ENCODE measurements at places on chromosomes 7 and 10. TPM values are rescaled to one million over a fixed set of nuclear protein-coding genes. Genes with fewer than 3 reads are reported as not detected.

GRCh38 chr10:85734791-85735190, 631.8 kb downstream of the GRID1 start:
- no peak overlapping the region for H3K27ac ChIP-seq
- no peaks in the 10 kb centered on the region for H3K4me1 ChIP-seq
- H3K4me3 ChIP-seq: no peak overlapping the region
- H3K36me3 ChIP-seq: no peaks in the 10 kb centered on the region
- DNase-seq: no peak

DNA sequence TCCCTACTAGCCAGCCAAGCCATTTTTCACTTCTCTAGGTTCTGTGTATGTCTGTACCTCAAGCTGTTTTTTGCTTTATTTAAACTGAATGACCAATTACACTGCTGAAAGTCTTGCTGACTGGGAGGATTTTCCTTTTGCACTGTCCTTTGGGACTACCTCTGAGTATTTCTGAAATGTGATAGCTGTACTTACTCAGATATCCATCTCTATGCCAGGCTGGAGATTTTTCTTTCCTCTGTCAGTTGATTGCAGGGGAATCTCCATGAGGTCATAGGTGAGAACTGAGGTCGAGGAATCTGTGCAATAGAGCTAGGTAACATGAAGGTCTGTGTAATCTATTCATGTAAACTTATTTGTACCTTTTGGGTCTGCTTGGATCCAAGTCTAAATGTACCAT, 38.9 kb upstream of the ANKRD1 start:
- no peak for DNase-seq
- no peak overlapping the region for H3K27ac ChIP-seq
- H3K36me3 ChIP-seq: no peaks in the 10 kb centered on the region
- no peaks in the 10 kb centered on the region for H3K4me1 ChIP-seq
- H3K4me3 ChIP-seq: no peak overlapping the region
- peaks cover 3% of the 10 kb centered on the region for H3K27me3 ChIP-seq

GRCh38 chr10:77286531-77287508, 350.8 kb downstream of the KCNMA1 start:
- H3K4me3 ChIP-seq: no peak overlapping the region
- H3K4me1 ChIP-seq: no peaks in the 10 kb centered on the region
- peaks cover 16% of the 10 kb centered on the region for H3K27me3 ChIP-seq
- DNase-seq: peak; percentile 44

DNA sequence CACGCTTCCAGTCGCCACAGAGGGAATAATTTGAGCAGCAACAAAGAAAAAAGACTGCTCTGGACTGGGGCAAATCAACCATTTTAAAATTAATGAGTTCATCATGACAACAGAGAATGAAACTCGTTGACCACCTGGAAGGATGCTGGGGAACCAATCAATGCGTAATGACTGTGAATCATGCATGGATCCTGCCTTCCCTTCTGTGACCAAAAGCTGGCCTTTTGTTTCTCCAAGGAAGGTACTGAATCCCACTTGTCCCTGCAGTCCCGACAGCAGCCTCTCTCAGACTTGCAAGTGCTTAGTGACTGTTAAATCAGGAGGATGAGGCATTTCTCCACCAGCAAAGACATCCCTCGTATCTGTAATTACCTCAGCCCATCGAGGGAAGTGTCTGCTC, 68.0 kb upstream of the TNS3 start:
- H3K4me1 ChIP-seq: no peaks in the 10 kb centered on the region
- H3K36me3 ChIP-seq: no peaks in the 10 kb centered on the region
- H3K27ac ChIP-seq: no peak overlapping the region

AKR1D1 gene
- total RNA-seq: not detected

- no peak for DNase-seq
- no peaks in the 10 kb centered on the region for H3K4me1 ChIP-seq
- no peaks in the 10 kb centered on the region for H3K36me3 ChIP-seq
Measured at GRCh38 chr7:47611045-47611511, 29.2 kb upstream of the TNS3 start.

- H3K36me3 ChIP-seq: no peaks in the 10 kb centered on the region
- no peak overlapping the region for H3K4me3 ChIP-seq
- no peaks in the 10 kb centered on the region for H3K4me1 ChIP-seq
- no peak for DNase-seq
- H3K27ac ChIP-seq: no peak overlapping the region
Measured at GRCh38 chr7:127189074-127189473, 63.7 kb downstream of the GRM8 start.

ELAPOR2 gene
- total RNA-seq: not detected

GRCh38 chr10:79275431-79275851, 71.8 kb upstream of the PPIF start:
- no peak overlapping the region for H3K27ac ChIP-seq
- peaks cover 9% of the 10 kb centered on the region for H3K4me1 ChIP-seq
- DNase-seq: no peak
- no peak overlapping the region for H3K4me3 ChIP-seq
- H3K27me3 ChIP-seq: no peaks in the 10 kb centered on the region

DNA sequence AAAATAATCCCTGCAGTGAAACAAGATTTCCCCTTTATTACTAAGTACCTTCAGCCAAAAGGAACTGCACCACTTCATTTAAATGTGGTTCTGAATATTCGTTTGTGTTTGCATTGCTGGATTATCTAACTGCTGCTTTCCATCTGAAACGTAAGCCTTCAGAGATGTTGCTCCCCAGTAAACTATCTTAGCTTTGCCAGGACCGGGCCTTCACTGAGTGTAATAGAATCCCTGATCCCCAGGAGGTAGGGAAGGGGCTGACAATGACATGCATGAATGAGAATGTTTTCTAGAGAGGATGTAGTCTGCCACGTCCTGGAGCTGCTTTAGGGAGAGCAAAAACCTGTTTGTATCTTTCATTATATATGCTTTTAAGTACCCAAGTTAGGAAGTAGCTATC, 19.5 kb upstream of the INSYN2A start:
- H3K36me3 ChIP-seq: no peaks in the 10 kb centered on the region
- H3K4me1 ChIP-seq: peaks cover 3% of the 10 kb centered on the region
- H3K4me3 ChIP-seq: no peak overlapping the region
- H3K27ac ChIP-seq: no peak overlapping the region
- no peaks in the 10 kb centered on the region for H3K27me3 ChIP-seq

GRCh38 chr7:988426-988911, 5.5 kb downstream of the CYP2W1 start:
- no peaks in the 10 kb centered on the region for H3K36me3 ChIP-seq
- no peaks in the 10 kb centered on the region for H3K27me3 ChIP-seq
- H3K4me3 ChIP-seq: no peak overlapping the region
- no peak for DNase-seq
- no peak overlapping the region for H3K27ac ChIP-seq
- H3K4me1 ChIP-seq: no peaks in the 10 kb centered on the region

DNA sequence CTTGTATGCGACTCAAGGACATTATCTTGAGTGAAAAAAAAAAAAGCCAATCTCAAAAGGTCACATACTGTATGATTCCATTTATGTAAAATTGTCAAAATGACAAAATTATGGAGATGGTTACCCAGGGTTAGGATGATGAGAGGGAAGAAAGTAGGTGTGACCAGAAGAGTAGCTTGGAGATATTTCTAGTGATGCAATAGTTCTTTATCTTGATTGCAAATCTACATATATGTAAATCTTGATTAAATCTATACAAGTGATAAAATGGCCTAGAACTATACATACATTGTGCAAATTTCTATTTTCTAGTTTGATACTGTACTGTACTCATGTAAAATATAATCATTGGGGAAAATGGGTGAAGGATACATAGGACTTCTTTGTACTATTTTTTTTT, 4.6 kb downstream of the CEP41 start:
- DNase-seq: no peak
- peaks cover under 1% of the 10 kb centered on the region for H3K4me1 ChIP-seq
- H3K27me3 ChIP-seq: no peaks in the 10 kb centered on the region
- H3K27ac ChIP-seq: no peak overlapping the region
- no peaks in the 10 kb centered on the region for H3K36me3 ChIP-seq

- peaks cover 82% of the 10 kb centered on the region for H3K27me3 ChIP-seq
- H3K4me3 ChIP-seq: no peak overlapping the region
- H3K4me1 ChIP-seq: no peaks in the 10 kb centered on the region
- H3K27ac ChIP-seq: no peak overlapping the region
Measured at GRCh38 chr7:26663874-26664273, 200.5 kb downstream of the SKAP2 start.

GRCh38 chr7:158107806-158108205, 479.8 kb downstream of the PTPRN2 start:
- H3K4me1 ChIP-seq: no peaks in the 10 kb centered on the region
- no peak overlapping the region for H3K4me3 ChIP-seq
- no peak overlapping the region for H3K27ac ChIP-seq
- no peak for DNase-seq
- no peaks in the 10 kb centered on the region for H3K36me3 ChIP-seq
- no peaks in the 10 kb centered on the region for H3K27me3 ChIP-seq

MMD2 gene
- not detected for total RNA-seq

- no peaks in the 10 kb centered on the region for H3K36me3 ChIP-seq
- peaks cover 15% of the 10 kb centered on the region for H3K27me3 ChIP-seq
- DNase-seq: no peak
- H3K4me1 ChIP-seq: no peaks in the 10 kb centered on the region
Measured at GRCh38 chr10:77500754-77501151, 136.9 kb downstream of the KCNMA1 start.

GRCh38 chr10:122267849-122268737, 3.0 kb upstream of the BTBD16 start:
- H3K27ac ChIP-seq: no peak overlapping the region
- H3K27me3 ChIP-seq: peaks cover 4% of the 10 kb centered on the region
- H3K4me1 ChIP-seq: no peaks in the 10 kb centered on the region
- no peaks in the 10 kb centered on the region for H3K36me3 ChIP-seq

DNA sequence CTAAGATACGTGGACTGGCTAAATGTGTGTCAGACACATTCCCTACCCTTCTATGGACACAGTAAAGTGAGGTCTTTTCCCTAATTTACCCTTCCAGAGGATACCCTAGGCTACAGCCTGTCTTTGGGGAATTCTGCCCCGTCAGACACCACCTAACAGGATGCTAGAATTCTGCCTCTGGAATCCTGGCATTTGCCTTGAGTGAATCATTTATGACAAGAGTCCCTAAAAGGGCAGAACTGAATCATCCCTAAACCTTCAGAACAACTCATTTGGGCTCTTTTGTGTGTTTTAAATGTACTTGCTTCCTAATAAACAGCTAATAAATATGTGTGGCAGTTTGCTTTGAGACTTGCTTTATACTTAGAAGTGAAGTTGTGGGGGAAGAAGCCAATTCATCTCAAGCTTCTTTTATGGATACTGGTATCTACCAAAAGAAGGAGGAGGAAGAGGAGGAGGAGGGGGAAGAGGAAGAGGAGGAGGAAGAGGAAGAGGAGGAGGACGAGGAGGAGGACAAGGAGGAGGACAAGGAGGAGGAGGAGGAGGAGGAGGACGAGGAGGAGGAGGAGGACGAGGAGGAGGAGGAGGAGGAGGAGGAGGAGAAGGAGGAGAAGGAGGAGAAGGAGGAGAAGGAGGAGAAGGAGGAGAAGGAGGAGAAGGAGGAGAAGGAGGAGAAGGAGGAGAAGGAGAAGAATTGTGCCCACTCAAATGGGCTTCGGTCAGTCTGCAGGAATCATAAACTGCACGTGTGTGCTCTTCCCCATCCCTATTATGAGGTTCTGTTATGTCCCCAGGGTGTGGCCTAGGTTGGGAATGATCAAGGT, 27.1 kb downstream of the PARP12 start:
- no peak overlapping the region for H3K4me3 ChIP-seq
- no peaks in the 10 kb centered on the region for H3K4me1 ChIP-seq
- no peaks in the 10 kb centered on the region for H3K36me3 ChIP-seq
- DNase-seq: no peak

CCDC126 gene
- total RNA-seq: 7.4 TPM

DNA sequence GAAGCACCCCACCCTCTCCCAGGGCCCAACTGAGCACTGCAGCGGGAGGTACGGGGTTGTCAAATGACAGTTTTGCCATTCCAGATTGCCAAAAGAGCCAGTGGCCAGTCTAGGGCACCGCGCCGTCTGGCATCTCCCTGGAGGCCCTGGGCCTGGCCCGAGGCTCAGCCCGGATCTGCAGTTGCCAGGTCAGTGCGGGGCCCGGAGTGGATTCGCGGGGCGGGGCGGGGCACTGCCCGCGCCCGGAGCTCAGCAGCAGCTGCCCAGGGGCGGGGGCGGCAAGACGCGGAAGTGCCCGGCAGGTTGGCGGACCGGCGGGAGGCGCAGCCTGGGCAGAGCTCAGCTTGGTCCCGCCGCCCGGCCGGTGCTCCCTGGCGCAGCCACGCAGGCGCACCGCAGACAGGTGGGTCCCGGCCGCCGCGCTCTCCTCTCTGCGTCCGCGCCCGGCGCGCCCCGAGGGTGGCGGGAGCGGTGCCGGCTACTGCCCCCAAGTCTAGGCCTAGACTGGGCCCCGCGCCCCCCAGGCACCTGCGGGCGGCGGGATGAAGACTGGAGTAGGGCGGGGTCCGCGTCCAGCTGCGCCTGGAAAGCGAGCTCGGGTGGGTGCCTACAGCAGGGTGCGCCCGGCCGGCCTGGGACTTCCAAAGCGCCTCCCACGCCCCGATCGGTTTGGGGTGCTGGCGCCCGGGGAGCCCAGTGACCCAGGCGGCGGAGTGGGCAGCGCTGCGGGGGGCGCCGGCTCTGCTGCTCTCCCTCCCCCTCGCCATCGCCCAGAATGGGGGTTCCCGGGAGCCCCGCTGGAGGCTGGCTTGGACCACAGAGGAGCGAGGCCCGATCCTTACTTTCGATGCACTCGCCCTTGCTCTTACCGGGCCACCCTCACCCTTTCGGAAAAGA, at the start of gene IRF5:
IRF5 (plus strand) TSS at position 281 of the 897 bp plus-strand sequence. CDS start 4,155 bp downstream, outside the sequence.
- H3K36me3 ChIP-seq: no peaks in the 10 kb centered on the region
- no peaks in the 10 kb centered on the region for H3K4me1 ChIP-seq
- no peak within 1 kb of the TSS for H3K27ac ChIP-seq
- peaks cover 46% of the 10 kb centered on the region for H3K27me3 ChIP-seq

MKI67 gene
- total RNA-seq: 242 TPM

SFRP4 gene
- not detected for total RNA-seq

CDC14C gene
- not detected for total RNA-seq

MMS19 gene
- total RNA-seq: 70.6 TPM

- H3K27ac ChIP-seq: no peak overlapping the region
- no peaks in the 10 kb centered on the region for H3K4me1 ChIP-seq
- H3K36me3 ChIP-seq: no peaks in the 10 kb centered on the region
Measured at GRCh38 chr7:45873355-45873754, 473 bp upstream of the CCDC201 start.
